ENCODE measurements at places on chromosomes 11 and 22.

DNA sequence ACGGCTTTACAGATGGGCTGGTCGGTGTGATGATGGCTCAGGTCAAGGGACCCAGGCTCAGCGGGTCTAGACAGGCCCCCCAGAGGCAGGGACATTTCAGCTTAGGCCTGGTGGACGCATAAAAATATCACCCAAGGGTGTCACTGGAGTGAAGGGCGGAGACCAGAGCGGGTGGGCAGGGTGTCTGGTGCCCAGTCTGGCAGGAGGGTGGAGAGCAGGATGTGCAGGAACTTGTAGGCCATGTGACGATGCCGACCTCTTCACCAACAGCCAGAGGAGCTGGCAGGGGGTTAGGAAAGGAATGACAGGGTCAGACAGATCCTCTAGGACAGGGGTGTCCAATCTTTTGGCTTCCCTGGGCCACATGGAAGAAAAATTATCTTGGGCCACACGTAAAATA lies 4.5 kb downstream of the MAPK8IP1 start:
- DNase-seq: no peak

DNA sequence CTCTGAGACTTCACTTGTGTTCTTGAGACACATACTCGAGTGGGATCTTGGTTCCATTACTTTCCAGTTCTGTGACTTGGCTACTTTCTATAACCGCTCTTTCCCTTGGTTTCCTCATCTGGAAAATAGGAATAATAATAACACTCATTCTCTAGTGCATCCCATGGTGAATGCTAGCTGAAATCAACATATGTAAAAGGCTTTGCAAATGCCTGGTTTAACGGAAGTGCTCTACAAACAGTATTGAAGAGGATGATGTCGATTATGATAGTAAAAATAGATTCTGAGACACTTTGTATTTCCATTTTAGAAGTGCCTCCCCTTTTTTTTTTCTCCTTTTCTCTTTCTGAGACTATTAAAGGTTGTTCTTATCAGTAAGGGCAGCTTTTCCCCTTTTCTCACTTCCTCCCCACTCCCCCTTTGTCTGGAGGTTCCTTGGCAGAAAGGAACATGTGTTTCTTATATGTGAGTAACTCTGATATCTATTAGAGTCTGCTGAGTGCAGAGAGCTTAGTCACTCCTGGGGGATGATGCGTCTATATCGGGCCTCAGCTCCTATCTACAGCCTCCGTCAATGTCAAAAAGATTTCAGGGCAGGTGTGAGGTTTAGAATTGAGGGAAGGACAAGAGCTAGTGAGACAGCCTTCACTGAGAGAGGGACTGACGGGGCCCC lies 489.3 kb downstream of the NTM start:
- DNase-seq: peak; percentile 50

GRCh38 chr22:45319324-45319685 lies 9.6 kb downstream of the FAM118A start:
- DNase-seq: peak; percentile 42

- peak; percentile 16 for DNase-seq
Measured at GRCh38 chr22:41915035-41915785, at the start of gene SHISA8. Gene SHISA8, minus strand, starts transcription at chr22:41915074. Its CDS starts 407 bp downstream, at chr22:41914667.

- no peak for DNase-seq
Measured at GRCh38 chr11:63214093-63214492, 29.3 kb downstream of the SLC22A25 start.

GRCh38 chr11:43937434-43938411 lies 4.7 kb upstream of the C11orf96 start:
- DNase-seq: peak; percentile 81

- DNase-seq: no peak
Measured at GRCh38 chr11:58640386-58641023, 18.0 kb downstream of the CNTF start.

- DNase-seq: no peak
Measured at GRCh38 chr22:43236411-43237166, 49.7 kb upstream of the TTLL12 start.

GRCh38 chr11:46537537-46538295 lies 56.1 kb downstream of the AMBRA1 start:
- DNase-seq: peak; percentile 72

- peak; percentile 62 for DNase-seq
Measured at GRCh38 chr11:33734441-33735270, 1.6 kb downstream of the CD59 start.

DNA sequence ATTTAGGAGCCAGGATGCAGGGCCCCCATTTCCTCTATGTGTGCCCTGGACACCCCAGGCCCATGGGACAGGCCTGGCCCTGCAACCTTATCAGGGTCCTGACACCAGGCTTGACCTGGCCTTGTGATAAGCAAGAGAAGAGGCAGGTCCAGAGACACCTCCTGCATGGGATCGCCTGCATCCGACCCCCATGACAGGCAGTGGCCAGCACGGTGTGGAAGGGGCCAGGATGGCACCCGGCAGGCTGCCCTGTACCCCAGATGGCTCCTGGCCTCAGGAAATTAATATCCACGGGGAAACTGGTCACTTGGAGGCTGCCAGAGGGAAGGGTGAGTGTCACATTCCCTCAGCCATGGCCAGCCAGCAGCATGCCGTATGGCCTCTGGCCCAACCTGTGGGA lies 6.8 kb downstream of the KRTAP5-9 start:
- DNase-seq: no peak

GRCh38 chr22:49948958-49949913 lies 11.3 kb upstream of the PIM3 start:
- no peak for DNase-seq

DNA sequence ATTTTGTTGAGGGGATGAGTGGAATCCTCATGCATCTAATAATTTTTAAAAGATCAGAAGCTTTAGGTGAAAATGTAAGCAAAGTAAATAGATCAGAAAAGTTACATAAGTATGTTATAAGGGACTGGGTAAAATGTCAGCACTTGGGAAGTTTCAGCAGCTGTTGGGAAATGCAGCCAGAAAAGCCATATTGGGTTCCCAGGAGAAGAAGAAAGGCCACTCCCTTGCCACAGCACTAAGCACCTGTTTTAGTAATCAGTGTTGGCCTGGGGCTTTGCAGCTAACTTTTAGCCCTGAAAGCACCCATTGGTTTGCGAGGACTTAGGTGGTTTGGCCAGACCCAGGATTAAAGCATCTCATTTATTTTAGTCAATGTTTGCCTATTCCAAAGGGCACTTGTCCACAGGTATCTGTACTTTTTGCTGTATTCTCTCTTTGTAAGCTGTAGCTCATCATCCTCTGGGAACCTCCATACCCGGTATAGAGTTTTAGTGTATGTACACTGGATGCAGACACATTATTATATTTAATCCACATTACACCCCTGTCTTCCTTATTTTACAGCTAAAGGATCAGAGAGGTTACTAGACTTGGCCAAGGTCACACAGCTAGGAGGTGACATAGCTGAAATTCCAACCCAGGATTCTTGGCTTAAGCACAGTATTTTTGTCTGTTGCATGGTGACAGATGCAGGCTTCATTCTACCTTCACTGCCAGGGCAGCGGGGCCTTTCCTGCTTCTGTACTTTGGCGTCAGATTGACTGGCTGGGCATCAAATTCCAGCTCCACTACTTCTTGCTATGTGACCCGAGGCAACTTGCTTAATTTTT lies 127.7 kb upstream of the SESN3 start:
- DNase-seq: peak; percentile 41

GRCh38 chr11:105158436-105158835 lies 18.9 kb upstream of the CARD18 start:
- no peak for DNase-seq

DNA sequence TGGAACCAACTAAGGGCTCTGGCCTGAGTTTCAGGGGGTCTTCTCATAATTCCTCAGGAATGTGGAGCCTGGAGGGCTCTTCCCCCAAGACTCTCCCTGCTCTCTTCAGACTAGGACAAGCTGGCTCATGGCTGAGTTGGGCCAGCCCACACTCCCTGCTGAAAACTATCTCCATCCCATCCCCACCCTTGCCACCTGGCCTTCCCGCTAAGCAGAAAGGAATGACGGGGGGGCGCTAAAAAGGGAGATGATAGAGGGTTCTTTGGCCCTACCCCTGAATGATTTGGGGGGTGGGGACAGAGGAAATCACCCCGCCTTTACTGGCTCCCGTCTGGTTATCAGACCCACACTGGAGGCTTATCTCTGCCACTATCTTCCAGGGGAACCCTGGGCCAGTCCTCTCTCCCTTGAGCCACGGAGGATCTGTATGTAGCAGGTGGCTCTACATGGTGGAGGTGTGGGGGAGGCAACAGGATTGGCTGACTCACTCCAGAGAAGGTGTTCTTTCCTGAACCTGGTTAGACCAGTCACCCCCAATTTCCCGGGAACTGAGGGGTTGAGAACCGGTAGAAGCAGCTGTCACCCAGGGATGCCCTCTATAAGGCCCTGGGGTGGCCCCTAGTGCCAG lies 5.7 kb downstream of the SMTN start:
- DNase-seq: no peak

DNA sequence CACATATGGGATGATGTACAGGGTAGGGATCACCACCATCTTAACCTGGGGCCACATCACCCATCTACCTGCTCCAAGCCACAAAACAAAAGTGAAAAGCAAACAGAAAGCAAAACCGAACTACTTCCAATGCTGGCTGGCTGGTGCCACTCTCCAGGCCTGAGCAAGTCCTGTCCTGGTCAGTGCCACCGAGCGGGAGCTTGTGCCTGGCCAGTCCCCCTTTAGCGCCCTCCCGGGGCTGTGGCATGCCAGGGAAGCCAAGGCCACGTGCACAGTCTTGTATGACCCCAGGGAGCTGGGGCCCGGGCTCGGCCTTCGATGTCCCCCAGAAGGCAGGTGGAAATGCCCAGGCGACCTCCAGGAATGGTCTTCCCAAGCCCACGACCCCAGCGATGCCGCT lies 17.9 kb upstream of the NAP1L4 start:
- no peak for DNase-seq

DNA sequence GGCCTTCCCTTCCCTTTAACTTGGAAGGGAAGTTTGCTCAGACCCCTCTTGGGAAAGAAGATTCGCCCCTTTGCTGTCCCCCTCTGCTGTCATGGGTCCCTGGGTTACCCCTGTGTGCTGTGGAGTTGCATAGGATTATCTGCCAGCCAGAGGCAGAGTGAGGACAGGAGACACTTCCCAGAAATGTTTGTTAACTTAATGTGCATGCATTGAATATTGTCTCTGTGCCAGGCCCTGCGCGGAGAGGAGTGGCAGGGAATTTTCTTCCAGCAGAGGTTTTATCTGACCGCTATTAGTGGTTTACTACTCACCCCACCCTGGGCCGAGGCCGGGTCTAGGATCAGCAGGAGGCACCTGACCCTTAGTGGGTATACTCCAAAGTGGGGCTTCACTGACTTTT lies 894.8 kb downstream of the TBC1D22A start:
- no peak for DNase-seq

DNA sequence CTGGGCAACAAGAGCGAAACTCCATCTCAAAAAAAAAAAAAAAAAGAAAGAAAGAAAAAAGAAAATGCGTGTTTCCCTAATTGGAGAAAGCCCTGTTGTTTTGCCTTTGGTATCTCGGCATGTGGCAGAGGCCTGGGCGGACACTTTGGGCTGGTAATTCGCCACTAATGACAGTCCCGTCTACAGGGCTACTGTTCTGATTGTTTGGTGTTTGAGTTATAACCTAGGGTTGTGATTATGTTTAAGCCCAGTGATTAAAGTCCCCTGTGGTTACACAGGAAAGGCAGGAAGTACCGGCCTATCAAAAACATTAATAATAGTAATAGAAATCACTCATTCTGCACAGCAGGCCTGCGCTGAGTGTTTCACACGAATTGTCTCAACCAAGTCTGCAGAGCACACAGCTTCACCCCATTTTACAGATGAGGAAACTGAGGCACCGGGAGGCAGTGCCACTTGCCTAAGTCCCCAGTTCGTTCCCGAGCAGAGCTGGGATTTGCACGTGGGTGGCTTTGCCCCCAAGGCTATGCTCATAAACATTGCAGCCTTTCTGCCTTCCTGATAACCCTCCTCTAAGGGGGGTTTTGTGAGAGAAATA lies 39.1 kb upstream of the GRAMD4 start:
- no peak for DNase-seq

- DNase-seq: no peak
Measured at GRCh38 chr11:34791780-34792542, 124.2 kb downstream of the APIP start.

DNA sequence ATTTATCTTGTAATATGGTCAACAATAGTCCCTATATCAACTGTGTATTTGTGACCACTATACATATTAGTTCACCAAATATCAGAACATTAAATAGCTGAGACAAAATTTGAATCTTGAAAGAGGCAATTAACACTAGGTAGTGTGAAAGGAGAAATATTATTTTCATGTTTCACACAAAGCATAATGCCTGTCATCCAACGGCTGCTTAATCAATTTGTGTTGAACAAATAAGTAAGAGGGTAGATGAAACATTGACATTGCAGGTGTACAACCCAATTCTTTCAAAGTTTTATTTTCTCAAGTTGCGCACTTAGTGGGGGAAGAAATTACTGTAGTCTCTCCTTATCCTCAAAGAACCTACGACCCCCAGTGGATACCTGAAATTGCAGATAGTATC lies 3.4 kb upstream of the OR8I2 start:
- DNase-seq: no peak

DNA sequence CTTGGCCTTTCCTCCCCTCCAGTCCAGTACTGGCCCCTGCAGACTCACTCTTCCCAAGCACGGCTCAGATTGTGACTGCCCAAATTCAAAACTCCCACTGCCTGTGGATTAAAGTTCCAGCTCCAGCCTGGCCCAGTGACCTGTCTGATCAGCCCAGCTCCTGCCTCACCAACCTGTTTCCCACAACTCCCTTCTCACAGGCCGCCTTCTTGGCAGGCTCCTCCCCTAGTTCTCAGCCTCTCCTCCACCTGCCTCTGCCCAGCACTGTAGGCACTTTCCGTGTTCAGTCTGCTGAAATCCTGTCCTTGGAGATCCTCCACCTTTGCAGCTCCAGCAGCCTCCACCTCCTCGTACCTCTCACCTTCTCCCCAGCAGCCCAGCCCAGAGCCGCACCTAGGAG lies 68.6 kb downstream of the MICAL2 start:
- no peak for DNase-seq

DNA sequence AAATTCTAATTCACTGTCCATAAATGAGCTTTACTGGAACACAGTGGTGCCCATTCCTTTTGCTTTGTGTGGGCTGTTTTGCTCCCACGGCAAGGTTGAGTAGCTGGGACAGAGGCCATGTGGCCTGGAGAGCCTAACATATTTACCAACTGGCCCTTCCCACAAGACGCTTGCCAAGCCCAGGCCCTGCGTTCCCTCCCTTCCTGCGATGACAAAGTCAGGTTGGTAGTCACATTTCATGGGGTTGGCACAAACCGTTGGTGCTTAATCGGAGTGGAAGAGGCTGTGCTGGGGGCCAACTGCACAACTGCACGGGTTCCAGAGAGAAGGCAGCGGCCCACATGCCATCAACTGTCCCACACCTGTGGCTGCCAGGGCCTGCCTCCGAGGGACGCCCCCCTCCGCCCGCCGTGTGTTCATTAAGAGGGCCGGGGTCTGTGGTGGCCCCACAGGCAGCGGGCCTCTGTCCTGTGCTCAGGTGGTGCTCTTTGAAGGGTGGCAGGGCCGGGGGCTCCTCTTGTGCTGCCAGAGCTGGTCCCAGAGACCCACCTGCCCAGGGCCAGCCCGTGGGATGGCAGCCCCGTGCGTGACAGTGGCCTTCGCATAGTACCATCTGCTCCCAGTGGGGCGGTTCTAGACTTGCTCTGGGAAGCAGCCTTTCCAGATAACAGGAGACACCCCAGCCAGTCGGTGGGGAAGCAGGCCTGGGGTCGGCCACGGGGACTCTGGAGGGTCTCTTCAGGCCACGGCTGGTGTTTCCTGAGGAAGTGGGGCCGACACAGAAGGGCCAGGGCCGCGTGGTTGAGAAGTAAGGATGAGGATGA lies 81.5 kb upstream of the CLDN5 start:
- DNase-seq: no peak

Measured in AG10803 (cell line).